Fibroblast of villous mesenchyme (primary cell): ENCODE measurements at places on chromosomes 16 and 17.

DNA sequence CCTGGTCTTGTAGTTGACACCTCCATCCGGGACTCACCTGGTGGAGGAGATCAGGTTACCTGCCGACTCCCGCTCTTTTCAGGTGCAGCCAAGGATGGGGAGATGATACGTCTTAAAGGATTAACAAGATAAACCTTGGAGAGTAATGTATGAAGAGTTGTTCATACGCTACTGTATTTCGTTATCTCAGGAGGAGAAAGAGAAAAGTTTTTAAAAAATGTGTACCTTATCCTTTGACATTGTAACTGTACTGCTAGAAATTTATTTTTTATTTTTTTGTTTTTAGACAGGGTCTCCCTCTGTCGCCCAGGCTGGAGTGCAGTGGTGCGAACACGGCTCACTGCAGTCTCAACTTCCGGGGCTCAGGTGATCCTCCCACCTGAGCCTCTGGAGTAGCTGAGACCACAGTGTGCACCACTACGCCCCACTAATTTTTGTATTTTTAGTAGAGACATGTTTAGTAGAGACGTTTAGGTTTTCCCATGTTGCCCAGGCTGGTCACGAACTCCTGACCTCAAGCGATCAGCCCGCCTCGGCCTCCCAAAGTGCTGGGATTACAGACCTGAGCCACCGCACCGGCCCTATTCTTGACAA, 764 bp upstream of the SMURF2 start:
- no peak for DNase-seq

GRCh38 chr17:57986841-57987580, 1.0 kb downstream of the VEZF1 start:
- peak; percentile 79 for DNase-seq

DNA sequence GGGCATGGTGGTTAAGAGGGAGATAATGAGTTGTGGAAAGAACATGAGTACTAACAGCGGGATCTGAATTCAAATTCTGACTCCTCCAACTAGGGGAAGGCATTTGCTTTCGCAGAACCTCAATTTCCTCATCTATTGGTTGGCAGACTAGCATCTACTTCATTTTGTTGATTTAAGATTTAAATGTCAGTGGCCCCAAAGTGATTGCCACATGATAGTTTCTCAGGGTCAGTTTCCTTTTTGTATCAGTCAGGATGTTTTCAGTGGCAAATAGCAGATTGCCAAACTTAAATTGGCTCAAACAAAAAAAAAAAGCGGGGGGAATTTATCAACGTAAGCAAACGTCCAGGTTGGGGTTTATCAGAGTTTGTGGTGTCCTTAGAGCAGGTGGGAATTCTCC, 25.1 kb upstream of the NOS2 start:
- DNase-seq: no peak

DNA sequence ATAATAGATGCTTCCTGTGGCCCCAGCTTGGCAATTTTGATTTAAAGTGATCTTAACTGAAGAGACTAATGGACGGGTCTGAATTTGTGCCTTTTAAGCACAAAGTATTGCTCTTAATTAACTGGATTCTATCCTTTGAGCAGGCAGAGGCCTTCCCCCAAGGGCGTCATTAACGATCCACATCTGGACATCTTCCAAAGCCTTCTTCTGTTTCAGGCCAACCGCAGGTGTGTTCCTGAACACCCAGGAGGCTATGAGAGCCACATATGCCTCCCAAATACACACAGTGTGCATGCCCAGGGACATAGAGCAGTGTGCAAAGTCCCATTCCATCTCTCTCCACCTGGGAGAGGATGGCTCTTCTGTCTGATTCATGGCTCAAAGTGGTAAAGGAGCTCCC, 42.3 kb downstream of the MAPT start:
- no peak for DNase-seq

GRCh38 chr16:89137666-89138512, 33.7 kb upstream of the CDH15 start:
- no peak for DNase-seq

GRCh38 chr16:22732400-22732799, 81.6 kb upstream of the HS3ST2 start:
- DNase-seq: no peak

- DNase-seq: no peak
Observed at GRCh38 chr17:50976951-50977472, 110.9 kb upstream of the TOB1 start.

DNA sequence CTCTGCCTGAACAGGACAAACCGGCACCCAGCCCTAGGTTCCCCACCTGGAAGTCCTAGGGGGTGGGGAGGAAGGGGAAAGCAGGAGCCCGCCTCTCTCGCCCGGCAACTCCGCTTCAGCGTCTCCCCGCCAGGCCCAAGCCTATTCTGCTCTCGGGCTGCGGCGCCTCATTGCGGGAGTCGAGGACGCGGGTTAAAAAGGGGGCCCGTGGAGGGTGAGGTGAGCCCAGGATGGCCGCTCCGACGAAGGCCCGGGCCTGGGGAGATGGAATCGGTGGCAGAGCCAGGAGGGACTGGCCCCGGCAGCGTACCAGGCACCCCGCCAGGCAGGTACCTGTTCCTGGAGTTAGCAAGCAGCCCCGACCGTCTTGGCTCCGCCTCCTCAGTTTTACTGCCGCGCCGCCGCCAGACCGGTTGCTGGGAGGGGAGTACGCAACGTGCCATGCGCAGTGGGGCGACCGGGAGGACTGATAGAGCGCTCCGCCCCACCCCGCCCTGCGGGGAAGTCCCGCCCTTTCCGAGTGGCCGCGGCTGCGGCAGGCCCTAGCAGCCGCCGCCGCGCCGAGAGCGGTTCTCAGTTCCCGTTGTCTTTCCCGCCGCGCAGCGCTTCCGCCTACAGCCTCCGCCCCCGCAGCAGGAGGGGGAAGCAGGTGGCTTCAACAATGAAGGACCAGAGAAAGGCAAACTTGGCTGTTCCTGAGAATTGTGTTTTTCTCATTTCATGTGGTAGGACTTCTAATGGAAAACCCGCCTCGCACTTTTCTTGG, at the start of gene STRADA:
Gene STRADA (minus strand): TSS at position 392 of the 766 bp plus-strand sequence. CDS start 13,430 bp downstream, outside the sequence.
- DNase-seq: peak; percentile 96

DNA sequence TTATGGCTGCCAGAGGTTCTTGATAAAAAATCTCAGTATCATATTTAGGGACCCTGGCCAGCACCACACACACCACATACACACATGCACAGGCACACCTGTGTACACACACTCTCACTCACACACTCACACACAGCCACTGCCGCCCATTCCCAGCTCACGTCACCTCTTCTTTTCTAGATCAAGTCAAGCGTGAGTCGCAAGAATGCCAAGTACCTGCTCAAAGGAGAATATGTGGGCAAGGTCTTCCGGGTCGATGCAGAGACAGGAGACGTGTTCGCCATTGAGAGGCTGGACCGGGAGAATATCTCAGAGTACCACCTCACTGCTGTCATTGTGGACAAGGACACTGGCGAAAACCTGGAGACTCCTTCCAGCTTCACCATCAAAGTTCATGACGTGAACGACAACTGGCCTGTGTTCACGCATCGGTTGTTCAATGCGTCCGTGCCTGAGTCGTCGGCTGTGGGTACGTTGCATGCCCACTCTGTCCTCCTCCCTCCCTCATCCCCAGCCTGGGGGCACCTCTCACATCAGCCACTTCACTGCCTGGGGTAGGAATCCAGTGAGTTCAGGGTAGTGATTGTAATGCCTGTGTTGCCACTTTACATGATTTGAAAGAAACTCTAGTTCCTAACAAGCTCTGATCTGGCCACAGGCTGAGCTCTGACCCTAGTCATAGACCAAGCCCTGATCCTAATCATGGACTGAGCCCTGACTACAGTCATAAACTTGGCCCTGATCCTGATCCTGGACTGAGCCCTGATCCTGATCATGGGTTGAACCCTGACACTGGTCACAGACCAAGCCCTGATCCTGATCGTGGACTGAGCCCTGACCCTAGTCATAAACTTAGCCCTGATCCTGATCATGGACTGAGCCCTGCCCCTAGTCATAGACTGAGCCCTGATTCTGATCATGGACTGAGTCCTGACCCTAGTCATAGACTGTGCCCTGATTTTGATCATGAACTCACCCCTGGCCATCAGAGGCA, 20.4 kb downstream of the CDH5 start:
- no peak for DNase-seq

GRCh38 chr17:41284546-41284945, 9.0 kb downstream of the KRTAP9-7 start:
- DNase-seq: peak; percentile 3

- no peak for DNase-seq
Observed at GRCh38 chr17:68346448-68346847, 55.2 kb downstream of the ARSG start.

- no peak for DNase-seq
Observed at GRCh38 chr16:89582614-89583196, 7.1 kb downstream of the CPNE7 start.

GRCh38 chr16:49483651-49484450, 110.2 kb downstream of the C16orf78 start:
- no peak for DNase-seq

GRCh38 chr17:79702034-79702433, 28.7 kb upstream of the ENPP7 start:
- no peak for DNase-seq

GRCh38 chr17:1492249-1493206, at the start of gene MYO1C:
Gene MYO1C, minus strand, starts transcription at chr17:1492686. Its CDS starts 199 bp downstream, at chr17:1492487.
- DNase-seq: no peak

DNA sequence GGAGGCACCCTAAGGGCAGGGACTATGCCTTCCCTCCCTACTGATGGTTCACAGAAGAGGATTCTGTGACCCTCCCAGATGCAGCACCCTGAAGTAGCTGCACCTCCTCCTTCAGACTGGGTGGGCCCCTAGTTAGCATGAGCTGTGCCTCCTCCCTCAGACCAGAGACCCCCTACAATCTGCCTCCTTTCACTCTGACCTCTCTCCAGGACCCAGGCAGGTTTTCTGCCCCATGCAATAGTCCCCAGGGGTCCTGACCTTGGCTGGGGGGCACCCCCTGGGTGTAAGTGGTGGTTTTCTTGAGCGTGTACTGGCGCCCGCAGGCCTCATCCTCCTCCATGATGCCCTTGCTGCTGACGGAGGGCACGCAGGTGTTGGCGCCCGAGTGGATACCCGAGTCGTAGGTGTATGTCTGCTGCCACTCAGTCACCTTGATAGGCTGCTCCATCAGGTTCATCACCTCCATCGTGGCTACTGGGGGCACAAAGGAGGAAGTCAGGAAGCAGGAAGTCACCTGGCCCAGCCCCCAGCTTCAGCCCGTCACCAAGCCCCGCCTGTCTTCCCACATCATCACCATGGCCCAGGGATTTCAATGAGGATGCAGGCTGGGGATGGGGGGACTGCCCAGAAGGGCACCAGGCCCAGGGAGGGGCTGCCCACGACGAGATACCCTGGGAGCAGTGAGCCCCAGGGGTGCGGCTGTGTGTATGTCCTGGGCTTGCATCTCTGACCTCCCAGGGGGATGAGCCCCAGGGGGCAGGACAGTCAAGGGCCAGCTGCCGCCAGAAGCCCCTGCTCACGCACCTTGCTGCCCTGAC, 14.9 kb downstream of the JUP start:
- DNase-seq: no peak

- no peak for DNase-seq
Observed at GRCh38 chr17:3039736-3040135, 23.7 kb downstream of the OR1D5 start.

- no peak for DNase-seq
Observed at GRCh38 chr16:82881516-82881915, 254.7 kb downstream of the CDH13 start.

DNA sequence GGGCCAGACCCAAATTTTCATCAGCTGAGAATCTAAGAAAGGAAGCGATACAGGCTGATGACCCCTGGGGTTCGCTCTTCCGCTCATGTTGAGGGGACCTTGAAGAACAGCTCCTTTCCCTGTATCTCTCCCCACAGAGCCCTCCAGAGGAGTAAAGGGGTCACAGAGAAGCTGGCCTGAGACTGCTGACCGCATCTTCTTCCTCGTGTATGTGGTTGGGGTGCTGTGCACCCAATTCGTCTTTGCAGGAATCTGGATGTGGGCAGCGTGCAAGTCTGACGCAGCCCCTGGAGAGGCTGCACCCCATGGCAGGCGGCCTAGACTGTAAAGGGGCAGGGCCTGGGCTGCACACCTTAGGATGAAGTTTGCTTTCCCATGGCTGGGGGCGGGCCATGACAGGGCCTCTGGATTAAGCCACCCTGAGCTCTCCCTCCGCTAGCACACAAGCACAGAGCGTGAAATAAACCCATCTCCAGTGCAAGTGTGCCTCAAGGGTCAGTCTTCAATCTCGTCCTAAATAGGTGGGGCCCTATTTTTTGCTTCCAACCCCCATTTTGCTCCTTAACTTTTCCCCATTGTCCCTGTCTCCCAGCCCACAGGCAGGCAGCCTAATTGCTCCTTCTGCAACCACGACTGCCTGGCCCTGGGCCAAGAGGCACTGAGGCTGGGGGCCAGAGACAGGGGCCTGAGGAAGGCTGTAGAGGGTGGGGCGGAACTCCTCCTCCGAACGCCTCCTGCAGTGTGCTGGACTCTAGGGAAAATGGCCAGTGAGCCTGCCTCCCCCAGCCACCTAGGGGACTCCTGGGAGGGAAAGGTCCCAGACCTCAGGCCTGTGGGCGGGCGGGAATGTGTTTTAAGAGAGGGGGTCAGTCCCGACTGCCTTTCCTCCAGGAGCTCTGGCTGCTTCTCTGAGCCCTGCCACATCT, 3.6 kb downstream of the ZACN start:
- no peak for DNase-seq

GRCh38 chr16:1377406-1378010, 25.8 kb downstream of the GNPTG start:
- DNase-seq: no peak

GRCh38 chr17:79622776-79623175, 11.9 kb upstream of the RBFOX3 start:
- DNase-seq: no peak

DNA sequence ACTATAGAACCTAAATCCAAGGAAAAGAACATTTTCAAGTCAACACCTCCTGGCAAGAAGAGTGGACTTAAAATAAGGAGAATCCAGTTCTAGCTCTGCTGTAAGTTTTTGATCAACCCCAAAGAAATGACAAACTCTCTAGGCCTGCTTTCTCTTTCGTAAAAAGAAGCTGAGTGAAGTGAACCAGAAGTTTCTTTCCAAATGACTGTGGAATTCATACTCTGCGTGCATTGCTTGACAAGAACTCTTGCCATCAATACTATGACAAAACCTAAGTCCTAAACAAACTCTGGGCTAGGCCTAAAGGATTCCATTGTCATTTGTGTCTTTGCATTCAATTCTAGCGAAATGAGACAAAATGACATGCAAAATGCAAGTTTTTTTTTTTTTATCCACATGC, 187.5 kb upstream of the SOX9 start:
- no peak for DNase-seq

DNA sequence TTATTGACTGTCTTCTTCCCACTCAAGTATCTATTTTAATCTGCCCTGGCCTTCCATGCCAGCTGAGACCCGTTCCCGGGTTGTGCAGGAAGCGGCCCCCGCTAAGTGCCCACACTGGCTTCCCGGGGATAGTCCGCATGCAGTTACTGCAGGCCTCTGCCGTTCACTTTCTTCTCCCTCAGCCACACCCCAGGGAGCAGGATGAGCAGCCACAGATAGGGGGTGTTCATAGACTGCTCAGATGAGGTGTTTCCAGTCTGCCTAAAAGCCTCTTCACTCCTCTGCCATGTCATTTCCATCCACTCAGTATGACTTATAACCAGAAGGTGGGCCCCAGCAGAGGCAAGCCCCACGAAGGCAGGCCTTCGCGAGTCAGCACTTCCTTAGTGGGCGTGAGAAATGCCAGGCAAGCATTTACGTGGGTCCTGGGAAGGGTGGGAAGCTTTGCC, 7.7 kb downstream of the MED9 start:
- no peak for DNase-seq
